ENCODE measurements at places on chromosomes 3 and 15.
A peak's percentile ranks its signal among the peaks of the same experiment; 100 is the strongest.

- no peak for DNase-seq
These were observed 14.3 kb downstream of the IGDCC4 start for GRCh38 chr15:65408324-65409035.

DNA sequence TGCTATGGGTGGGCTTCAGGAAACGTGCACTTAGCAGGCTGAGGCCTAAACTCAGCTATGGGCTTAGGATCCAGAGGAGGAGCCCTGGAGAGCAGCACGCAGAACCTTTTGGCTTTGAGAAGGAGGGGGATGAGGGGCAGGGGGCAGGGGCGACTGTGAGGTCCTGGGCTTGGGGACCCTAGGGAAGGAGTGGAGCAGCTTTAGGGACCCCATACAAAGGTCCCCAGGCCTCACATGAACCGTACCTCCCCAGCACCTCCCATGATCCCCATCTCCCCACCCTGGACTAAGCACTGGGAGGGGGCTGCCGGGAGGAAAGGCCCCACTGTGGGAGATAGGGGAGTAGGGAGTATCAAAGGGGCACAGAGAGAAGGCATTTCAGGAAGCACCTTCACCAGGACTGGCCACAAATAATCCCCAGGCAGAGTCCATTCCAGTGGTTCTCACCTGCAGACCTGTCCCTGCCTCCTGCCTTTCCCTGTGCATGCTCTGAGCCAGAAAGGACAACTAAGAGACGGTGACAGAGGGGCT, 62.0 kb upstream of the KLF13 start:
- DNase-seq = no peak

- no peak for DNase-seq
These were observed 1.2 kb upstream of the SHISA5 start for GRCh38 chr3:48505146-48505545.

- peak; percentile 93 for DNase-seq
These were observed 7.6 kb downstream of the PFKFB4 start for GRCh38 chr3:48548729-48549705.

DNA sequence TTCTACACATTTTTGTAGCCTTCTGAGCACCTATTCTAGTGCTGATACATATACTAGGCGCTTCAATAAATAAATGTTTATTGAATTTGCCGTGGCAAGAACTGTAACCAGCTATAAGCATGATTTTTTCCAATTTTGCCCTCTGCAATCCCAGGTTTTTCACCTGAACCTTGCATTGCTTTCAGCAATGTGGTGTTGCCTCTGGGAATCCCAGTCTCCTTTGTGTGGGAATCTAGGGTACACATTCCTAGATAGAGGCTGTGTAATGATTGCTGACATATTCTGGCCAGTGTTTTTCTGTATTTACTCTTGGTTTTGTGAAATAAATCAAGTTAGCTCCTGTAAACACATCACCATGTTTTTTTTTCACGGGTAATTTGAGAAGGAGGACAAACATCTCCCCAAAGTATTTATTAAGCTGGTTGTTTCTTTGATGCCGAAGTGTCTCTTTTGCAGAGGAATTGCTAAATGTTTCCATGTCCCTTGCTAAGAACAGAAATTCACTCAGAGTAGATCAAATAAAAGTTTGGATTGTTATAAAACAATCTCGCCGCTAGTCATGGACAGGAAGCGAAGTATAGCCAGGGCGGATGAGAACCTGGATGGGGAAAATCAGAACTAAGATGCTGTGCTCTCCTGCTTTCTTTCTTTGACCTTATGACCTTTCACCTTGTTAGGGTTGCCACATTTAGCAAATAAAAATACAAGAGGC, 1.2 kb downstream of the CFAP91 start:
- DNase-seq = peak; percentile 6

- no peak for DNase-seq
These were observed 76.2 kb downstream of the IMPG2 start for GRCh38 chr3:101244212-101244575.

DNA sequence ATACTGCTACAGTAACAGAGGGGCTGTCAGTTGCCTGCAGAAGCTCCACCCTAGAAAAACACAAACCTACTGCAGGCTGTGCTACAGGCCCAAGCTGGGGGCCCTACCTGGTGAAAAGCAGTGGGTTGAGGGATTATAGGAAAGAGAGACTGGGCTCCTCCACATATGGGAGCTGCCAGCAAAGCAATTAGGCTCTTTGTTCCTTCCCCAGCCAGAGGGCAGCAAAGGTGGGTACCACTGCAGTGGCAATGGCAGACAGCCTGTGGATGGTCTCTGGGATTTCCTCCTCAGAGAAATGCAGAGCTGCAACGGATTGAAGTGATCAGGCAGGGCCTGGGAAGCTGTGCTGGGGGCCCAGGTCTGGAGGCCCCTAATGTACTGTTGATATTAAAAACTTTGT, 19.1 kb upstream of the DNAAF4 start:
- no peak for DNase-seq

- no peak for DNase-seq
These were observed 90.0 kb downstream of the IL5RA start for GRCh38 chr3:3020209-3020608.

DNA sequence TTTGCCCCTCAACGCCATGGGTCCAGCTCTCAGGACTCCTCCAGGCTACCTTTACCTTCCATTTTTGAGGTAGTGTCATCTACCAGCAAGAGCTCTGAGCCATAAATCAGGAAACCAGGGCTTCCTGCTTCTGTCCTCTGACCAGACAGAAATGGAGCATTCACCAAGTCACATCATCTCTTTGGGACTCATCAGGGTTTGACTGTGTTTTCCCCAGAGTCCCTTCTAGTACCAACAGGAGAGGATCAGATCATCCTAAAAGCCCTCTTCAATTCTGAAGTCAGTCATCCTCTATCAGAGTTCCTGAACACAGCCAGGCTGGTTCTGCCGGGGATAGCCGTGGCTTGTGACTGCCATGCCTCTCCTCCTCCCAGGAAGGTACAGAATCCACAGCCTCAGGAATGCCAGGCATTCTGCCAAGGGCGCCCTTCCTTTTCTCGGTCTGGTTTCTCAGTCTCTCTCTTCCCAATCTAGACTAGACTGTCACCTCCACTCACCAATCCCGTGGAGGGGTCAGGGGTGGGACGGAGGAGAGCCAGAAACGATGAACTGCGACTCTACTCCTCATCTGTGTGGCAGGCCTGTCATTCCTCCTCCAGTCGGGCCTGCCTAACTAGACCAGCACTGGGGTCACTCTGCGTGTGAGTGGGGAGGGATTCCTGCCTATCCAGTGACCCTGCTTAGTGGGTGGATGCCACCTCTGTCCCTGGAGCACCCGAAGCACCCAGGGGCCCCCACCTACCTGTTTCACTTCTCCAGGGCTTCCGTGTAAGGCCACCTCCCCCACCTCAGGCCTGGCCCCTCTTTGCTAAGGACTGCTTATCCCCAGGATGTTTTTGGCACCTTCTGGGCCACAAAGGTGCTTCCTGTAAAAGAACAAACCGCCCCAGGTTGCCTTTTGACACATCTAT, 30.9 kb downstream of the CCNL1 start:
- DNase-seq = no peak

- no peak for DNase-seq
These were observed 77.4 kb downstream of the PTPRG start for GRCh38 chr3:61638741-61639140.

GRCh38 chr3:33099109-33099645, 2.2 kb upstream of the GLB1 start:
- DNase-seq = no peak

DNA sequence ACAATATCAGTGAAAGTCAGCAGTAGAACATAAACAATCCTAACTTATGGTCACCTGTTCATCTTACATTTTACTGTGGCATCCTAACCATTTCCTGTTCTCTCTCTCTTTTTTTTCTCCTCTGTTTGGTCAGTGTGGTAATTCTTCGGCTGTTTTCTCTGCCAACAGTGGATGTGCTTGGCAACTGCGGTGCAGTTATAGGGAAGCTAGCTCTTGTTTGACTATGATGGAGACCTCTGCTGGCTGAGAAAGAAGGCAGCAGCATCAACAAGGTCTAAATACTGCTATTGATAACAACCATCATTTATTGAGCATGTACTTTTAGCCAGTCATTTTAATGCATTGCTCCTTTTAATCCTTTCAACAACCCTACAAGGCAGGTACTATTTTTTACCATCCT, 723 bp upstream of the DRD3 start:
- no peak for DNase-seq

GRCh38 chr15:86852741-86853140, 773.1 kb downstream of the AGBL1 start:
- no peak for DNase-seq

DNA sequence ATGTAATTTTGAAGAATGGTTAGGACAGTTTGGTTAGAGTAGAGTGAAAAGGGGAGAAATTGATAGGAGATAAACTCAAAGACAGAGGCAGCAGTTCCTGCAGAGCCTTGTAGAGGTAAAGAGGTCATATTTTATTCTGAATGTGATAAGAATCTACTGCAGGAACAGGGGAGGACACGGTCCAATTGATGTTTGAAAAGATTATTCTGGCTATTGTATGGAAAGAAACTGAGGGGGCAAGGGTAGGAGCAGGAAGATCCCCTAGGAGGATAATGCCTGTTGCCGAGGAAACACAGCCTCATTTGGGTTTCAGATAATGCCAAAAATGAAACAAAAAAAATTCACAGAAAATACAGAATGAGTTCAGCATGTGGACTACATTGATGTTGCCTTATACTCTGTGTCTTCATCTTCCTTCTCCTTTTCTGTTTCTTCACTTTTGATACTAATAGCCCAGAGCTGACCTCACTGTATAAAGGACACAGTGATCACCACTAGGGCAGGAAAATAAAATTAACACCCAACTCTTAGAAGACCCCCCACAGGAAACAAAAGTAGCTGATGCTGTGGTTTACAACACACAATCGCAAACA, 454.6 kb upstream of the UBE2E2 start:
- DNase-seq = no peak

DNA sequence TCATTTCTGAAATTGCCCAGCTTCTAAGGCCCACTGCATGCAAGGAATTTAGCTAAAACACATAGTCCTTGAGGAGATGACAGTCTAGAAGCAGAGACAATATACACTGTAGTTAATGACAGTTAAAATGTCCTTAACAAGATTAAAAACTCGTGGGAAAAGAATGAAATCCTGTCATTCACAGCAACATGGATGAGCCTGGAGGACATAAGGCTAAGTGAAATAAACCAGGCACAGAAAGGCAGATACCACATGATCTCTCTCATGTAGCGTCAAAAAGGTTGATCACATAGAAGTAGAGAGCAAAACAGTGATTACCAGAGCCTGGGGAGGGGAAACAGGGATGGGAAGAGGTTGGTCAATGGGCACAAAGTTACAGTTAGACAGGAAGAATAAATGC, 36.3 kb upstream of the GOLGA8J start:
- DNase-seq = no peak

- DNase-seq = peak; percentile 36
These were observed 29.6 kb downstream of the PSTPIP1 start for GRCh38 chr15:77024273-77025082.

DNA sequence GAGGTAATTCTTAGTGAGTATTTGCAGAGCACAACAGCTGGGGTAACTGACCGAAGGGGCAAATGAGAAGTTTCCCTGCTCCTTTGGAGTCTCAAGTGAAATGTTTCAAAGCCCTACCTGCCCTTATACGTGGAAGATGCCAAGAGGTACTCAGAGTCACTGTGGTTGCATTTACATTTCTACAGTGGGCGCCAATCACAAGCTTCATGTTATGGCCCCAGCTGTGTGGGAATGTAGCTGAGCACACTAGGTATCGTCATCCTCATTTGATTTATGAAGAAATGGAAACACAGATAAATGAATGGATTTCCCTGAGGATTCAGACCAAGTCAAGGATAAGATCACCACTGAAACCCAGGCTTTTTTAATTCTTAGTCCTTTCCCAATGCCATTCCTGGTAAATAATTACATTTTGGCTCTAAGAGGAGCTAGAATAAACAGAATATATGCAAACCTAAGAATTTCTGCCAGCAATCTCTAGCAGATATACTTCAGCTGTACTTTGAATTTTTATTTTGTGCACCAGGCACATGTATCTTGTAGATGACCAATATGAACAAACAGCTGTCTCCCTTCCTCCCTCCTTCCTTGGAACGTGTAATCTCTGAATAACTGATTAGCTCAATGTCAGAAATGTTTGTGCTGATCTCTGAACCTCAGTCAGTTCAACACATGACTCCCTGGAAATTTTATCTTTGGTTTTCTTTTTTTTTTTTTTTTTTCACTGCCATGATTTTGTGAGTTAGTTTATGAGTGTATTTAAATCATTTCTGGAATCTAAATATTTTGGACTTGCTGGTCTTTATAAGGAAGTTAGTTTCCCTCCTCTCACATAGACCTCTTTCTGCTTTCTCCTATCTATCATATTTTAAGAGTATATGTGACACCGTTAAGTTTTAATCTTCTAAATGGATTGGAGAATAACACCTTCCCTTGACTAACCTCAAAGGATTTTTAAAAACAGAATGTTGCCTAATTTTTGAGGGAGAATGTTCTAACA, 69.2 kb downstream of the MAP2K5 start:
- no peak for DNase-seq

- no peak for DNase-seq
These were observed 4.3 kb downstream of the ITIH1 start for GRCh38 chr3:52781741-52782140.

DNA sequence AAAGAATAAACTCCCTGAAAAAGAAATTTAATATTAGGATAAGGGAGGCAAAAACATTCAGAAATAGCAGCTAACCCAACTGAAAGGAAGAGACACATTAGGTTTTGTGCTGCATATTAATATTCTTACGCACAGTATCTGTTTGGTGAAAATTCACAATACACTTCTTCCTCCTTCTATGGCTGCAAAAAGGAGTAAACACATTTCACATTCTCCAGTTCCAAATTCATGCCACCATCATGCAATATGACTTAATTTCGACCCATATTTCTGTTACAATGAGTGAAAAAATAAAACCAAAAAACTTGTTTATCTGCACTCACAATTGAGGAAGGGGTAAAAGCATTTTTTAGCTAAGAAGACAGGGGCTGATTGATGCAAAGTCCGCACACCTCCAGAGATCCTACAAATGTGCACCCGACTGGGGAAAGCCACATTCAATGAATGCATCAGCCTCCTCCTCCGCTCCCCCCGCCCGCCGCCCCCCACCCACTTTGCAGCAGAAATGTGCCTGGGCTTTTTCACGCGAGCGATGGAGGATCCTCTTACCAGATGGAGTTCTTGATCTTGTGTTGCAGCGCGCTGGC, 1.0 kb downstream of the RFX7 start:
- DNase-seq = no peak

- no peak for DNase-seq
These were observed 54.6 kb upstream of the FURIN start for GRCh38 chr15:90813796-90814190.

DNA sequence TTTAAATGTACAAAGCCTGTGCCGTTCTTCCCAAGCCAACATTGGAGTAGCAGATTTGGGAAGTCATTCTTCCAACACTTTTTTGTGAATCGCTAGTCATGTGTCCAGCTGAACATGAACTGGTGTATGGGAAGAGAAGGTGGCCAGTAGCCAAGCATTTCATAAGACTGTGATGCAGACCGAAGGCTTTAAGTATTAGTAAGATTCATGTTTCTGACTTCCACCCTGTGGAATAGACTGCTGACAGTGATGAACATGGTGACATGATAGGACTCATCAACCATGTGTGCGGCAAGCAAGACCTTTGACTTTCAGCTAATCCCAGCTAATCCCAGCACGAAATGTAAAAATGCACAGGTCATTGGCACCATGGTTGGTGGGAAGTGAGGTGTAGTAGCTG, 48.3 kb upstream of the THSD4 start:
- DNase-seq = peak; percentile 42

Data from left lung (tissue), 14 donors.